Right lobe of liver (tissue), 6 donors: ENCODE measurements at places on chromosomes 4 and X. TPM values are rescaled to one million over a fixed set of nuclear protein-coding genes. Genes with fewer than 3 reads are reported as not detected.

The PCDH10 gene
- total RNA-seq = not detected

The ZNF185 gene
- 0.79 TPM for total RNA-seq

The USP26 gene
- total RNA-seq = not detected

The COL4A6 gene
- total RNA-seq = not detected

The CLDN34 gene
- total RNA-seq = not detected
